CMK (cell line): ENCODE measurements at places on chromosomes 11 and 22.

- no peak for DNase-seq
Measured at GRCh38 chr22:32528316-32528715, 53.7 kb downstream of the FBXO7 start.

DNA sequence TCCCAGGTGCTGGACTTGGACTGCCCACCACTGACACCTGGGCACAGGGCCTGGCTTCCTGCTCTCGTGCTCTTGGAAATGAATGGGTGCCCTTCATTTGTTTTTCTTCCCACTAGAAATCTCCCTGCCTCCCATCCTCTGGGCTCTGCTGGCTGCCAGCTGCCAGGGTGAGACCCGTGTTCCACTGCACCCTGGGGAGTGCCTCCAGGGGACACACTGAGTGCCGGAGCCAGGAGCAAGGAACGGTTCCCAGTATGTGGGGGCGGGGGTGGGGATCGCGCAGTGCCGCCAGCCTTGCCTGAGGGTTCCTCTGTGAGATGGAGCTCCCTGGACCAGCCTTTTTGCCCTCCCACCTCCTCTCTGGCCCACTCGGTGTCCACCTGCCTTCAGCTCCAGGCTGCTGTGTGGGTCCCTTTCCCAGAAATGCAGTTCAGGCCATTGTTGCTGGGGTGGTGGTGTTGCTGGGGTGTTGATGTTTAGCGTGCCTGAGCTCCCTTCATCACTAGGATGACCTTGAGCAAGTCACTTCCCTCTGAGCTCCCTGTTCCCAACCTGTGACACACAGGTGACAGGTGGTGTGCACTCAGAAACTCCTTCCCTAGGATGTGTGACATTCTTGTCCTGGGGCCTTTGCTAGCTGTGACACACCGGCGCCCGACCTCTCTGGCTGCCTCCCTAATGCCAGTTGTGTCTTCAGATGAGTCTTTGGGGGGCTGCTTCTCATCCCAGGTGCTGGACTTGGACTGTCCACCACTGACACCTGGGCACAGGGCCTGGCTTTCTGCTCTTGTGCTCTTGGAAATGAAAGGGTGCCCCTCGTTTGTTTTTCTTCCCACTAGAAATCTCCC, 72.1 kb downstream of the MED15 start:
- DNase-seq, result no peak

- DNase-seq, result no peak
Measured at GRCh38 chr11:44519989-44520737, 45.3 kb upstream of the CD82 start.

GRCh38 chr11:76863196-76863777, 2.6 kb downstream of the ACER3 start:
- DNase-seq, result no peak

DNA sequence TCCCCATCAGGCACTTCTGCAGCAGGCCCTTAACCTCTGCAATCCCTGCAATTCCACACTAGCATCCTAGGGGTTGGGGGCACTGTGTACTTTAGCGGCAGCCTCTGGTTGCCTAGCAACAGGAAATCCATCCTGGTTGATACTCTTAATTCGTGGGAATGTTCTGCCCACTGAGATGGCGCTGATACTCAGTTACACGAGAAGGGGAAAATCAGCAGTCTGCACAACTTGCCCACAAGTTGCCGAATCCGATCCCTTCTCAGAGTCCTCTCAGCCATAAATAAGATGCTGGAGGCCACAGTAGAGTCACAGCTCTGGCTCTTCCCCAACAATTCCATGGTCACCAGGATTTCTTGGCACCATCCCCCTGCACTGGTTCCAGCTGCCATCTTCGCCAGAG, 57.6 kb upstream of the CRYBB3 start:
- DNase-seq, result no peak

DNA sequence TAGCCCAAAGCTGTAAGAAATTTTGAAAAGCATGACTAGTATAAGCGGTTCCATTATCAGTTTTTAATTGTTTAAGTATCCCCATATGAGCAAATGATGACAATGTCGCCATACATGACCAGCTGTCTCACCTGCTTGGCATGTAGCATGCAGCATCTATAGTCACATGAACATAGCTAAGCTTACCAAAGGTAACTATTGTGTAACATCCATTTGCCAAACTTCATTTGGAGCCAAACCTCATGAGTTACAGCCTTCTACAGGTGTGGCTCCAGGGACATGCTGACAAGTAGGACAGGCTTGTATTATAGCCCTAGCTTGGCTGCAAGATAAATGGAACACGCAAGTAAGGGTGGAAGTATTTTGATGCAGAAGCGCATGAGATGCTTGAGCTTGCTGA, 30.4 kb downstream of the OR10A6 start:
- no peak for DNase-seq

- DNase-seq, result no peak
Measured at GRCh38 chr22:47173535-47174021, 411.1 kb downstream of the TBC1D22A start.

DNA sequence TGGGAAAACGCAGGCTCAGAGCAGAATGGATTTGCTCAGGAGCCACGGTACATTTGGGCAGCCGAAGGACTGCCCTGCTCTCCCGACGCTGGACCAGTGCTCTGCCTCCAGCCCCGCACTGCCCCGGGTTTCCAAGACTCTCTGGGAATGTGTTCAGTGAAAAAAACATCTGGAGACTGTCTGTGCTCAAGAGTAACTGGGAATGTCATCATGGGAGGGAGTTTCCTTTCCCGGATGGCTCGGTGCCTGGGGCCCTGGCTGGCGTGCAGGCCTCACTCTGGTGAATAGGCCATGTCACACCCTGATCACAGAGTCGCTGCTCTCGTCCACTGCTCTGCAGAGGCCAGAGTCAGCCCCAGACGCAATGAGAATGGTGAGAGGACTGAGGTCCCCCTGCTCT, 9.8 kb upstream of the APOL6 start:
- no peak for DNase-seq

DNA sequence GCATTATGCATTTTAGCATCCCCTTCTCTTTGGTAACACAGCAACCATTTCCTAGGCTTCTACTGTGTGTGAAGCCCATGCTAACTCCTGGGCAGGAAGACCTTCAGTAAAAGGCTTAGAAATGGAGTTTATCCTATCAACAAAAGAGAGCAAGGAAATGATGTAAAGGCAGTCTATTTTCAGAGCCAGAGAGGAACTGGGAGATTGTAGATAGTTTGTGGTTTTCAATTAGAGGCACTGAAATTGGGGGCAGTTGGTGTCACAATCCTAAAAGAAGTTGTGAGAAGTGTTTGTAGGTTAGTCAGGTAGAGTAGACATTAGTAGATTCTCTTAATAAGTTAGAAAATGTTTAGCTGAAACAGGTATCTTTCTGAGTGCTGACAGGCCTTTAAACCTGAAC, 7.1 kb downstream of the ACAD8 start:
- no peak for DNase-seq

DNA sequence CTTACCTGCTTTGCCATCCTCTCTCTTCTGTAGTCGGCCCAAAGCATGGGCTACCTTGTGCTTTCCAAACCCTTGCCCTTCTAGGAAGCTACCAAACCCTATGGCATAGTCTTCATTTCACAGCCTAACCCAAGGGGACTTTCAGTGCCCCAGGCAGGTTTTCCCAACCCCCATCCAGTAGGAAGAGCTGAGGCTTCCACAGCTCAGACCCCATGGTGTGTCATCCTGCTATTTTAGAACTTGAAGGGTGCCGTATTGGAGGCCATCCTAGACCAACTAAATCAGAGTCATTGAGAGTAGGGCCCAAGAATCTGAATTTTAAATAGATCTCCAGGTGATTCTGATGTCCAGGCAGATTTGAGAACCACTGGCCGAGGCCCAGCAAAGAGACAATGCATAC, 31.9 kb upstream of the TUB start:
- no peak for DNase-seq

DNA sequence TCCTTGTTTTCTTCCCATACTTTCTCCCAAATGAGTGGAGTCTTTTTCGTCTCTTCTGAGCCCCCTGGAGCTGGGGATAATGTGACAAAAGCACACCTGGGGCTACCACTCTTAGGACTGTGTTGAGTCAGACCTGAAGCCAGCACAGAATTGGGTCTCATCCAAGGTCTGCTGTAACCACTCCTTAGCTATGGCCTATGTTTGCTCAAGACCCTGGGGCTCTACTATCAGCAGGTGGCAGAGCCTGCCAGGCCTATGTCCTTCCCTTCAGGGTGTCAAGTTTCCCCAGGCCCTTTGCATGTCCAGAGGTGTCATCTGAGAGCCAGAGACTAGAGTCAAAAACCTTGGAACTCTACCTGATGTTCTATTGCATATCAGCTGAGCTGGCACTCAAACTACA, 335.7 kb downstream of the DDX10 start:
- DNase-seq, result no peak

DNA sequence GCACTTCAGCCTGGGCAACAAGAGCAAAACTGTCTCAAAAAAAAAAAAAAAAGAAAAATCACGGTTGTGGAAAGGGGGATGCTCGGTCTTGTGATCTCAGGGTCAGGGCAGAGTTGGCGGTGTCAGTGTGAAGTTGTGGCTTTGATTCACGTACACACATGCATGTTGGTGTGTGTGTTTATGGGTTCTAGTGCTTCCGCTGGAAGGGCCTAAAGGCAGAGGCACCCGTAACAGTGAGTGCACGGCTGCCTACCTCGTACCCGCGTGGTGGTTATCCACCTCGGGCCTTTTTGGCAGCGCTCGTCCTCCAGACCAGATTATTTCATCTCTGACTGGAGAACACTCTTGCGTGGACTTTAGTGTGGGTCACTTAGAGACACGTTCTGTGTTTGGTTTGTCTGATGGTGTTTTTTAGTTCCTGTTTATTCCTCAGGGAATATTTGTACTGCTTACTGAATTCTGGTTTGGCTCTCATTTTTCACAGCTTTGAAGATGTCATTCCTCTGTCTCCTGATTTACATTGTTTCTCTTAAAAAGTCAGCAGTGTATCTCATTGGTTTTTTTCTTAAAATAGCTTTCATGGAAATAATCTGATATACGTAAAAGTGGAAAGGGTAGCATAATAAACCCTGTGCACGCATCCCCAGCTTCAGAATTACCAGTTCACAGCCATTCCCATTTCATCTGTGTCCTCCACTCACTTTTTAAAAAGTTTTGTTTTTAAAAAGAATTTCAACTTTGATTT, 15.6 kb downstream of the ZBED4 start:
- DNase-seq, result no peak

- no peak for DNase-seq
Measured at GRCh38 chr11:1487091-1487850, 692 bp upstream of the MOB2 start.

GRCh38 chr11:119450590-119451326, 27.8 kb upstream of the THY1 start:
- DNase-seq, result no peak

DNA sequence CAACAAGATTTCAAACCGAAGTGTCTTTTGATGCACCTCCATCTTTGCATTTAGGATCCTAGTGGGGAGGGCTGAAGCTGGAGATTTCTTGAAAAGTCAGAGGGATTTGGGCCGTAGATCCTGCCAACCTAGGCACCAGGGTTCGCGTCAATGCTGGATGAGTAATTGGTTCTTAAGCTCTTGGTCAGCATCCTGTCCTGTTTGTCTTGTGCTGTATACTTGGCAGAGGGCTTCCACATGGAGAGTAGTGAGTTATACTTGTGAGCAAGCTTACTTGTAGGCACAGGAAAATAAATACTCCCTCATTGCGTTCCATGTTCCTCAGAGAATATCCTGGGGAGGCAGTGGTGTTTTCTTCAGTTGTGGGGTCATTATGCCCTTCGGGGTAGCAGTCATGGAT, 12.6 kb downstream of the INSC start:
- DNase-seq, result no peak

DNA sequence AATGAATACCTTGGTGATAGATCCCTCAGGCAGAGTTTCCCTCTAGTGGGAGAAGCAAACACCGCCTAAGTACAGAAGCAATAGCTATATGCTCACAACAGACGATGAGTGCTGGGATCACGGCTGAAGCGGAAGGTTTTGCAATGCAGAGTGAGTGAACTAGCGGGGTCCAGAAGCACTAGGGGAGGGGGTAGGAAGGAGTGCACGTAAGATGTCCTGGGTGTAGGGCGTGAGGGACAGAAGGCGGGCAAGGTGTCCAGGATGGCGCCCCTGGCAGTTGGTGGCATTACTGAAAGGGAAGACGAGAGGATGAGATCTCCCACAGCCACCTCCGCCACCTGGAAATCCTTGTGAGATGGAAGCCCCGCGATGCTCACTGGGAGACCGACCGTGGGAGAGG, 81.0 kb downstream of the ETS1 start:
- no peak for DNase-seq

DNA sequence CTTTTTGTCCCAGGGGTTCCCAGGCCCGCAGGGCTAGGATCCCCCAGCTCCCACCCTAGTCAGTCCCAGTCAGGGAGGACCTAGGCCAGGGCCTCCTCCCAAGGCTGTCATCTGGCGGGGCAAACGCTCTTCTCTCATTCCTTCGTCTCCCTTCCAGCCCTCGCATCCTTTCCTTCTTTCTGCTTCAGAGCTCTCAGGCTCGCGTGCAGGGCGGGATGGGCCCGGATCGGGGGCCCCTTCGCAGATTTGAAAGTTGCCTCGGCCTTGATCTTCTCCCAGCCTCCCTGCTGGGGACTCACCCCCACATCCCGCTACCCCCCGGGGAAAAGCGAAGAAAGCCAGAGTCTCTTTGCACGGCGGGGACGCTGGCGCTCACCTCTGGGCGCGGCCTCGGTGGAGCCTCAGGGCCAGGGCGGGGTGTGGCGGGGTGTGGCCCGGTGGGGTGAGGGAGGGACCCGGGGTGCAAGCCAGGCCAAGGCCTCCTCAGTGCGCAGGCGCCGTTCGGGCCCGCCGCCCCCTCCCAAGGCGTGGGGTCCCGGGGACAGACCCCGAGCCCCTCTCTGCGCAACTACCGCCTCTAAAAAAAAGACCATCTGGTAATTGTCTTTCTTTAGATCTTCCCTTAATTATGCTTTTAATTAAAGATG, 14.8 kb upstream of the PAX6 start:
- no peak for DNase-seq

- DNase-seq, result no peak
Measured at GRCh38 chr11:97345032-97345431, 955.2 kb downstream of the JRKL start.

- DNase-seq, result no peak
Measured at GRCh38 chr11:116989184-116989583, 109.0 kb downstream of the SIK3 start.

- DNase-seq, result no peak
Measured at GRCh38 chr11:122322329-122322728, 206.3 kb upstream of the BLID start.

GRCh38 chr11:87736928-87737327, 438.3 kb downstream of the RAB38 start:
- DNase-seq, result no peak

DNA sequence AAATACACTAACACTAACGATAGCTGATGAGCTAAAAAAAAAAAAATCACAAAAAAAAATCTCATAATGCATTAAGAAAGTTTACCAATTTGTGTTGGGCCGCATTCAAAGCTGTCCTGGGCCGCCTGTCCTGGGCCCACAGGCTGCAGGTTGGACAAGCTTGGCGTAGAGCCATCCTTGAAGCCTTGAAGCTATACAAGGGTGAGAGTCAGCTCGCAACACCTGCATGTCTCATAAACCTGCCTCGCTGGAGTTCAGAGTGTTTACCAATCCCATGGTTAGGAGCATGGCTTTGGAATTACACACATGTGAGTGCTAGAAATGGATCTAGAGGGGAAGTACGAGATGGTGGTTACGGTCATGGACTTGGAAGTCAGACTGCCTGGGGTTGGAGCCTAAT, 453.7 kb downstream of the INSC start:
- no peak for DNase-seq

GRCh38 chr22:47199261-47199978, 437.0 kb downstream of the TBC1D22A start:
- DNase-seq, result no peak
